ENCODE measurements at places on chromosomes 11 and 22. TPM values are rescaled to one million over a fixed set of nuclear protein-coding genes. Genes with fewer than 3 reads are reported as not detected.

Gene LARGE2
- not detected for total RNA-seq

Gene IGSF9B
- total RNA-seq = 0.26 TPM

Gene LMF2
- total RNA-seq = 25.9 TPM

Gene KDM4D
- 0.50 TPM for total RNA-seq

Gene CALCA
- not detected for total RNA-seq

Gene DKK3
- total RNA-seq = 1,064 TPM

Gene CRYBA4
- total RNA-seq = not detected

Gene ARHGAP1
- total RNA-seq = 28.8 TPM

Gene RIN1
- 12.6 TPM for total RNA-seq

Gene RFPL1
- not detected for total RNA-seq

Gene PYGM
- total RNA-seq = 0.26 TPM

Gene LDHAL6A
- not detected for total RNA-seq

Gene HEPN1
- total RNA-seq = not detected

Gene TMPRSS6
- total RNA-seq = not detected

Gene OR8K5
- not detected for total RNA-seq

Gene HSPA8
- total RNA-seq = 2,829 TPM

Gene SMIM38
- total RNA-seq = 0.51 TPM

Gene MMP27
- 0.17 TPM for total RNA-seq

Gene PRRG4
- total RNA-seq = 0.33 TPM

Gene ZP1
- total RNA-seq = under 0.01 TPM

Gene SBF2
- 95.9 TPM for total RNA-seq

Gene SEPTIN3
- 0.33 TPM for total RNA-seq

Gene B3GAT1
- total RNA-seq = under 0.01 TPM

Gene ROBO4
- 0.66 TPM for total RNA-seq

Gene CD248
- 52.6 TPM for total RNA-seq

Gene OSM
- not detected for total RNA-seq

Gene MYBPC3
- total RNA-seq = not detected

Gene ARHGAP20
- total RNA-seq = 11.6 TPM

Gene TRIM49B
- not detected for total RNA-seq

Gene NAT10
- total RNA-seq = 14.4 TPM

Gene SLC6A5
- not detected for total RNA-seq

Gene OR4X2
- total RNA-seq = not detected

All from fibroblast of lung (primary cell).